Right ventricle myocardium inferior (tissue), 1 donor: ENCODE measurements at places on chromosomes 7 and 10. TPM values are rescaled to one million over a fixed set of nuclear protein-coding genes. Genes with fewer than 3 reads are reported as not detected.

DNA sequence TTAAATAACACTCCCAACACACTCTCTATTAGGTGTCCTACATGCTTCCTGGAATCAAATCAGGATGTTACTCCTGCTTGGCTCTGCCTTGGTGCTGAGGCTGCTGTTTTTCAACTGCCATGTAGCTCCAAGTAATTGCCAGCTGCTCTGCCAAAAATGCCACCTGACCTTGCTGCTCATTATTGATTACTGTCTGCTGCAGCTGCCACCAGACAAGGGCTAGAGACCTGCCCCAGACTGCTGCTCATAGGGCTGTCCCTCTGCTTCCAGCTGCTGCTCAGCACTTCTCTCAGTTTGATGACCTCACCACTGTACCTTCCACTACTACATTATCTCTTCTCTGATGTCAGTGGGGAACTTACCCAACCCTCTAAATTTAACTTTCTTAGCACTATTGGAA, 102.5 kb downstream of the PCLO start:
- no peak for DNase-seq

Gene MAP3K8
- total RNA-seq = 6.7 TPM

GRCh38 chr10:103257812-103258211, 12.1 kb downstream of the RPEL1 start:
- DNase-seq = no peak

Gene TMUB1
- 35.5 TPM for total RNA-seq

Gene CYP17A1
- total RNA-seq = not detected

Gene ODAD2
- total RNA-seq = not detected

DNA sequence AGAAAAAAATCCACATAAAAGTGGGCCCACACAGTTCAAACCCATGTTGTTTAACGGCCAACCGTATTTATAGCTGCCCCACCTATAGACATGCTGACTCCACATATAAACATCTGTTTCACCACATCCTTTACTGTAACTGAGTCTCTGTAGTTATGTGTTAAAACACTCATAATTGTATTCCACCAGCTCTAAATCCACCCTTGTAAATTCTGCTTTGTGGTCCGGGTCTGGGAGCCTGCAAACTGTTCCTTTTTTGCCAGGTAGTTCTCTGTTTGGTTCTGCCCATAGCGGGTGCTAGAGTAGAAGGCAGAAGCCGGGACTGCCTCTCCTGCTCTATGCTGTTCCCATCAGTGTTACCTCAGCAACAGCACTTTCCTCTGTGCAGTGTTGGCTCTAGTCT, 20.2 kb upstream of the FHIP2A start:
- DNase-seq = no peak
